ENCODE measurements at places on chromosomes 5 and 9.

- DNase-seq = no peak
Measured at GRCh38 chr5:53943938-53944337, 366.4 kb downstream of the ARL15 start.

DNA sequence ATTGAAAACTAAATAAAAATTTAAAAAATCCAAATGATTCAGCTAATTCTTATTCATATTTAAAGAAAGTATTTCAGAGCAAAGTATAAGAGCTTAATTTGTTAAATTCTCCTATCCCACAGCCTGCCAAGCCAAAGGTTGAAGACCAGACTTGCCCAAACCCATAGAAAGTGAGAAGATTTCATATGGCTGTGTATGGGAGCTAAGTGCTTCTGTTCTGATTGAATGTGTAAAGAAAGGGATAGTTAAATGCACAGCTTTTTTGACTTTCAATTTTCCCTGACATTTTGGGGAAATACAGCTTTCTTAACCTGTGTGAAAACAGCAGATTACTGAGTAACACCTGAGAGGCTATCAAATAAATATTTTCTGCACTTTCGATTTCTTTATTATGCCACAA lies 125.0 kb upstream of the MTAP start:
- DNase-seq = no peak

DNA sequence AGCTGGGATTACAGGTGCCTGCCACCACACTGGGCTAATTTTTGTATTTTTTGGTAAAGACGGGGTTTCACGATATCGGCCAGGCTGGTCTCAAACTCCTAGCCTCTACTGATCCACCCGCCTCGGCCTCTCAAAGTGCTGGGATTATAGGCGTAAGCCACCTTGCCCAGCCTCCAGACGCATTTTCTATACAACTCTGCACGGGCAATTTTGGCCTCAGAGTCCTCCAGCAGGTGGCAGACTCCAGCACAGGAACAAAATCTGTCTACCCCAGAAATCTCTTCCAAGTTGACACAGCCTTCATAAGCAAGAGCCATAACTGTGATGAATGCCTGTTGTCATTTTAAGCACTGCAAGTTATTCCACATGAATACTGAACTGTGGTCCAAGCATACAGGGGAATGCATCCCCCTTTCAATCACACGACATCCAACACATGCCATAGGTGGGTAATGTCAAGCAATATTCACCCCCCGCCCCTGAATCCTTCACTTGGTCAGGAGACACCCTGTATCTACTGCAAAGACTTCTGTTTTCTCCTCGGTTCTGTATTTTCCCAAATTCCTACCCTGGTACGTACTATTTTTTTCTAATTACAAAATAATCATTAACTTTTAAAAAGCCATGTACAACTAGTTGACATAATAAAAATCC lies 50.8 kb downstream of the ALDH7A1 start:
- DNase-seq = no peak

- no peak for DNase-seq
Measured at GRCh38 chr9:9002826-9003583, 1203.4 kb upstream of the DMAC1 start.

DNA sequence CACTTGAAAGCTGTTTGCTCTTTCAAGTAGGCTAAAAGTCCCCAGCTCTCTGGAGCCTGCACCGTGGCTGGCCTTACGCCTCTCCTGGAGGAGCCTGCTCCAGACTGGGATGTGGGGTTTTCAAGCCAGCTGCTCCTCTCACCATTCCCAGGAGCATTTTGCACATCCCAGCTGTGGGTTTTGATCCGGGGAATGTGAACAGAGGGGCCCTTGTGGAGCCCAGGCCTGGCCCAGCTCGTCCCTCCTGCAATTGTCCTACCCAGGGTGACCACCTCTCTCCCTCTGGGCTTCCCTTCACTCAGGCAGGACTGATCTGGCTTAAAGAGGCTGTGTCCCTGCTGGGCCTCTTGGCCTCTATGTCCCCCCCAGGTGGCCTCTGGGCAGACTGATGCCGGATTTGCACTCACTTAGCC lies 32.5 kb upstream of the TIFAB start:
- no peak for DNase-seq

DNA sequence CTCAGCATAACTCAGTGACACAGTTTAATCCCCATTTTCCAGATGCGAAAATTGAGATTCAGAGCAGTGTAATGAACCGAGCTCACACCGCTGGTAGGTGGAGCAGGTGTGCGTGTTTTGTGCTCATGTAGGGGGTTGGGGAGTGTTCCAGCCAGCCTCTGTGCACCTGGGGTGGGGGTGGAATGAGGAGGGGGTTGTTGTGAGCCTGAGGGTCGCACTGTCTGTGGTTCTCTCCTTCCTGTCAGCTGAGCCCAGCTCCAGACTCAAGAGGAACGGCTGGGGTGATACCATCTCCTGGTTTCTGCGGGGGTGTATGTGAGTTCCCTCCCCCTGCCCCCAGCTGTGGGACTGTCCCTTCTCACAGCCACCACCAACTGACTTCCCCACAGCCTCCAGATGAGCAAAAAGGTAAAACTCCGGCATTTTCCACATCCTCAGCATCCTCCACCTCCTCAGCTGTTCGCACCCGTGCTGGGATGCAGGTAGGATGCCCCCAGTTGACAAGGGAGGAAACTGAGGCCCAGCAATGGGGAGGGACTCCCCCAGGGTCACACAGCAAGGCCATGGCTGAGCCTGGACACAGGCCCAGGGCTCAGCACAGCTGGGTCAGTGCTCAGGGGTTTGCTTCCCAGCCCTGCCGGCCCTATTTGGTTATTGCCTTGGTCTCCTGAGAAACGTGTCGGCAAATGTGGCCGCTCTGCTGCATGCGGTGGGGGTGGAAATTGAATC lies 2.1 kb downstream of the SH2D3C start:
- peak; percentile 75 for DNase-seq

GRCh38 chr5:418162-419121 lies 24.5 kb upstream of the EXOC3 start:
- DNase-seq = no peak

- DNase-seq = no peak
Measured at GRCh38 chr9:82091100-82091499, 102.5 kb downstream of the SPATA31D1 start.

GRCh38 chr9:109499631-109500410 lies 1.7 kb upstream of the PTPN3 start:
- DNase-seq = no peak

- DNase-seq = no peak
Measured at GRCh38 chr9:35856882-35857281, 13.3 kb downstream of the OR13J1 start.

GRCh38 chr9:127883959-127884358 lies 6.5 kb upstream of the AK1 start:
- no peak for DNase-seq

DNA sequence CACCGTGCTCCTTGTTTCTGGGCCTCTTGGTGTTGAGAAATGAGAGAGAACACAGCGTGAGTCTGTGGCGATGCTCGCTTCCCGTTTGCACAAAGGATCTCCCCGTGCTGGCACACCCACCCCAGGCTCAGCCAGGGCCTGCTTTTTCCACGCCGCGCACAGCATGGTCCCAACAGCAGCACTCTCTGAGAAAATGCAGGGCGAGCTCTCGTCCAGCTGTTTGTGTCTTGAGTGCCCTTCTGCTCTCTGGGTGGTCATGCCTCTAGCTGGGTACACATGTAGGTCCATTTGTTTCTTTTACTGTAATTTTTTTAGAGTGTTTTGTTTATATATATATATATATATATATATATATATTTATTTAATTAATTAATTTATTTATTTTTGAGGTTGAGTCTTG lies 26.6 kb downstream of the FBXW5 start:
- no peak for DNase-seq

GRCh38 chr9:111004936-111005335 lies 33.3 kb downstream of the LPAR1 start:
- no peak for DNase-seq

All from CD8-positive, alpha-beta memory T cell (primary cell).